ENCODE measurements at places on chromosomes 5 and 9.
A peak's percentile ranks its signal among the peaks of the same experiment; 100 is the strongest.

- no peak for DNase-seq
Observed at GRCh38 chr5:82335806-82336205, 57.7 kb upstream of the RPS23 start.

GRCh38 chr5:115262011-115262320 is 711 bp downstream of the PGGT1B start:
- DNase-seq = no peak

- DNase-seq = no peak
Observed at GRCh38 chr5:83586874-83587776, 115.6 kb downstream of the VCAN start.

DNA sequence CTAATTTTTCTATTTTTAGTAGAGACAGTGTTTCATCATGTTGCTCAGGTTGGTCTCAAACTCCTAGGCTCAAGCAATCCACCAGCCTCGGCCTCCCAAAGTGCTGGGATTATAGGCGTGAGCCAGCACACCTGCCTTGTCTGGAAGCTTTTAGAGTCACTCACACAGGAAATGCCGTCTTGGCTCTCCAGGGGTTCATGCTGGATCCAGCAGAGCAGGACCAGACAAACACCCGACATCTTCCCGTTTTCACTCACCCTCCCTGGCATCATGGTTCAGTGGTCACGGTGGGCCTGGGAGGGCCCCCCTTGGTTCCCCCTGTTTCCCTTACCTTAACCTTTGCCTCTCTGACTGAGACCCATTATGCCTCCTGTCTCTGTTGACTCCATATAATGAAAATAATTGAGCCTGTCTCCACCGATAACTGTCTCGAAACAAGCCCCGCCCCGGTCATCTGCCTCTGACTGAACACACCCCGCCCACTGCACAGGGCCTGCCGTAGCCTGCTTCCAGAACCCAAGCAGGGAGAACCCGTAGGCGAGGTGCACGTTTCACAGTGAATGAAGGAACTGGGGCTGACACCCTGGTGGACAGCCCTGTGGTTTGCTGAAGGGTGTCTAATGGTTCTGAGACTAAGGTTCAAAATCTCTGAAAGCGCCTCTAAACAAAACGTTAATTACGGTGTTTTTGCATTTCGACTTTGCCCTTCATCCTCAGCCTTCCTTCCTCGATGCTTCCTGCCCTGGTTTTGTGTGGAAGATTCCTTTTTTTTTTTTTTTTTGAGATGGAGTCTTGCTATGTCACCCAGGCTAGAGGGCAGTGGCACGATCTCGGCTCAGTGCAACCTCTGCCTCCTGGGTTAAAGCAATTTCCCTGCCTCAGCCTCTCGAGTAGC is 39.7 kb upstream of the SPRY4 start:
- peak; percentile 1 for DNase-seq

GRCh38 chr5:73748510-73749400 is 122.8 kb downstream of the ARHGEF28 start:
- no peak for DNase-seq

DNA sequence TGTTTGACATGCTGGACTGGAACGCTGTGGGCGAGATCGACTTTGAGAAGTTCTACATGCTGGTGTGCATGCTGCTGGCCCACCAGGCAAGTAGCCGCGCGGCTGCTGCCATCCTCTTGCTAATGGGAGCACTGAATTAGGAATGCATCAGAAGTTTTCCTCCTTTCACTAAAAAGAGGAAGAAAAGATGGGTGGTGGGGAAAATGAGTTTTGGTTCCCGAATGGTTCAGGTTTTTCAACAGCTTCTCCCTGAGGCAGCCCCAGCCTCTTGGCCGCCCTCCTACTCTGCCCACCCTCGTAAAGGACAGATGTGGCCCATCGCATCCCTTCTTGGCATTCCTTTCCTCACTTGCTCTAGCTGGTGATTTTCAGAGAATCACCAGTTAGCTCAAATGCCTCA is 5.5 kb downstream of the EFCAB9 start:
- no peak for DNase-seq

DNA sequence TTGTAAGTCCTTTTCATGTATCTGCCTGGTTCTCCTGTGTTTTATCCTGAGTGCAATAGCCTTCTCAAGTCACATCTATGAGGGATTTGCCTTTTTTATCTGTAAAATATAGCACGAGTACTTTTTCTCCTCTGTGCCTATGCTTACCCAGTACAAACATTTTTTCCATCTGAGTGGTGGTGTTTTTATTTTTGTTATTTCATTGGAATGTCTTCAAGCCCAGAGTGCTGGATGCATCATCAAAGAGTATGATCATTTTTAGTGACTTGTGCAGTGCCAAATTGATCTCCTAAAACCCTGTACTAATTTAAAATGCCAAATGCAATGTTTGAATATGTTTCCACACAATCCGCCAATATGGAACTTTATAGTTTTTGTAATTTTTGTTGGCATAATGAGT is 86.1 kb downstream of the TLE4 start:
- DNase-seq = no peak

DNA sequence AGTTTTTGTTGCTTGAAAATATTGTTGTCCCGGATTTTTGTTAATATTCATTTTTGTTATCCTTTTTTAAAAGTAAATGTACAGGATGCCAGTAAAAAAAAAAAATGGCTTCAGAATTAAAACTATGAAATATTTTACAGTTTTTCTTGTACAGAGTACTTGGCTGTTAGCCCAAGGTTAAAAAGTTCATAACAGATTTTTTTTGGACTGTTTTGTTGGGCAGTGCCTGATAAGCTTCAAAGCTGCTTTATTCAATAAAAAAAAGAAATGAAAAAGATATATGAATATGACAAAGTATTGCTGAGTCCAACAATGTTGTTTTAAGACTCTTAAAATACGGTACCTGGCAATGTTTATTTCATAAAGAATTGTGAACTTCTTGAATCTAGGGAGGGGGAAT is 82.9 kb downstream of the PIK3R1 start:
- DNase-seq = no peak

DNA sequence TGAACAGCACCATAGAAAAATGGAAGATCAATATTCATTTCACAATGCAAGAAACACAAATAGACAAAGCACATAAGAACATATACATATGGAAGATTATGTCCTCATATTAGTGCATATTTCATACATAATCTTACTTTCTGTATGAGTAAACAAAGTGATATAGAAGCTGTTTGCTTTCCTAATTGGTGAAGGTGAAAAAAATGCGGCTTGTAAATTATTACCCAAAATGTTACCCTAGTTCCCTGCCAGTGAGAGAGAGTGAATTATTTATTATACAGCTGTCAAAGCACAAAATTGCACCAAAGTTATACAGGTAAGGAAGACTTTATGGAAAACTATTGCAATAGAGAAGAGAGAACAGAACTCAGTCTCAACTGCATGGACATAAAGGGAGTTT is 1485.0 kb upstream of the CDH9 start:
- no peak for DNase-seq

- no peak for DNase-seq
Observed at GRCh38 chr5:142748132-142748531, 22.0 kb upstream of the ARHGAP26 start.

- DNase-seq = no peak
Observed at GRCh38 chr9:125758986-125759763, 12.0 kb downstream of the PBX3 start.

DNA sequence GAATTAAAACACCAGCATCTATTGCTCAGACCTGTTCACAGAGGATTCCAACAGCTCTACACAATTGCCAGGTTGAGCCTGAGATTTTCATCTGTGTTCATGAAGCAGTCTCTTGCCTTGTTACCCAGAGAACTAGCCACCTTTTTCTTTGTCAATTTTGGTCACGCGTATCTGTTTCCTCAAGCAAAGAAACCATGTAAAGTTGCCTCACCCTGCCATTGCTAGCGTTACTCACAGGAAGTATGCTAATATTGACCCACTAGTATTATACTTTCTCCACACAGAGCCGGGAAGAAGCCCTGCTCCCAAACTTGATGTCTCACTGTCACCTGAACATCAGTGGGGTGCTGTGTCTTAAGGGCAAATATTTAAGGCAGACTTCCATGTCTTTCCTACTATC is 168.5 kb downstream of the PLPPR1 start:
- DNase-seq = no peak

- DNase-seq = no peak
Observed at GRCh38 chr9:33202018-33202417, 34.9 kb upstream of the B4GALT1 start.

DNA sequence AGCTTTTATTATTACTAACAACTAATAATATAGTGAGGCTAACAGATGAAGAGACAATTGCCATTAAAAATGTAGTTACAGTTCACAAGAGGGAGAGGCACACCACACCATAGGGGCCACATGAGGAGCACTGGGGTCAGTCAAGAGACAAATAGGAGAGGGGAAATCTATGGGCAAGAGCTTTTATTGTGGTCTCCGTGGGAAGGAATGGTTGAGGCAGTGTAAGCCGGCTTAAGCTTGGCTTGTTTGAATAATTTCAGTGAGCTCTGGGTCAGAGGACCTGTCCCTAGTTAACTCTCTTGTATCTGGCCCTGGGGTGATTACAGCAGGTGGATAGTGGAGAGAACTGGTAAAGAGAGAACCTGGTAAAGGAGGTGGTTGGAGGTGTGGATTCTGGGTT is 35.3 kb downstream of the OGN start:
- no peak for DNase-seq

DNA sequence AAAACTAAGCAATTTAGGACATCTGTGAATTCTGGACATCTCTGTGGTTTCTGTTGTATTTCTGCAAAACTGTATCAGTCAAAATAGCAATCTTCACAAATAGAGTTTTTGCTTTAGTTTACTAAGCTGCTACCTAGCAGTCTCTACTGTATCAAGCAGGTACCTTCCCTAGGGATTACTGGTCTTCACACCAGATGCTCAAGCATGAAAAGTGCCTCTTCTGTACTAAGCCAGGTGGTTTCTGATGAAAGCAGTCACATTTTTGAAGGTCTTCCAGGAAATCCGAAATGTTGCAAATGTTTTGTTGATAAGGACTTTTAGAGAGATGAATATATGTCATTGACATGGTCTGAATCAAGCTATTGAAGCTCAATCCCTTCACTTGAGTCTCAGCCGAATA is 540.0 kb downstream of the KCTD16 start:
- DNase-seq = no peak

DNA sequence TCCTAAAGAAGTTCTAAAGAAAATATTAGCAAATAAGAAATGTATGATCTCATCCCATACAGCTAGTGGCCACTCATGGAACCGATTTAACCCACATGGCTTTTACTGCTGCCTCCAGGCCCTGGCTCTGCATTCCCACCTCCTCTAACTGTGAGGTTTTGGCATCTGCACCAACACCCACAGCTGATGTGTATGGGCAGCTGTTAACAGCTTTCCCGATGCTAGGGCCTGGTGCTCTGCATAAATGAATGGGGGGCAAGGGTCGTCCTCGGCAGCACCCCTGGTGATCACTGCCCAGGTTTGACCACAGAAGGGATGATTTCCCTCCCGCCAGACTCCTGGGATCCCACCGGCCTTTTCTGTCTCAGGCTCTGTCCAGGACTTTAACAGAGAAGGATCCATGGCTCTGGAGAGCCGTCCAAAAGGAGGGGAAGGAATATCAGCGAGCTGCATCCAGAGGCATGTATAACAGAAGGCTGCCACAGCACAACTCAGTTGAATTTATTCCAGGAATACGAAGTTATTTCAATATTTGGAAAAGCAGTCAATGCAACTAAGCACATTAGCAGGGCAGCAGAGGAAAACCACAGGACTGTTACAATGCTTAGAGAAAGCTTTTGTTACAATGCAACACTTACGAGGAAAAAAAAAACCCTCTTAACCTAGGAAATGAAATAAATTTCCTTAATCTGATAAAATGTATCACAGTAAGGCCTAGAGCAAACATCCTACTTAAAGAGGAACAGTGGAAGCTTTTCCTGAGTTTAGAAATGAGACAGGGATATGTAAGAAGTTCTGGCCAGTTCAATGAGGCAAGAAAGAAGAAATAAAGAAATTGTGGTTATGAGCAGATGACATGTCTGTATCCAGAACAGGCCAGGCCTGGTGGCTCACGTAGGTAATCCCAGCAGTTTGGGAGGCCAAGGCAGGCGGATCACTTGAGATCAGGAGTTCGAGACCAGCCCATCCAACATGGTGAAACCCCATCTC is 63.1 kb downstream of the NACC2 start:
- DNase-seq = no peak

GRCh38 chr9:124190761-124191160 is 67.0 kb upstream of the NEK6 start:
- DNase-seq = no peak

DNA sequence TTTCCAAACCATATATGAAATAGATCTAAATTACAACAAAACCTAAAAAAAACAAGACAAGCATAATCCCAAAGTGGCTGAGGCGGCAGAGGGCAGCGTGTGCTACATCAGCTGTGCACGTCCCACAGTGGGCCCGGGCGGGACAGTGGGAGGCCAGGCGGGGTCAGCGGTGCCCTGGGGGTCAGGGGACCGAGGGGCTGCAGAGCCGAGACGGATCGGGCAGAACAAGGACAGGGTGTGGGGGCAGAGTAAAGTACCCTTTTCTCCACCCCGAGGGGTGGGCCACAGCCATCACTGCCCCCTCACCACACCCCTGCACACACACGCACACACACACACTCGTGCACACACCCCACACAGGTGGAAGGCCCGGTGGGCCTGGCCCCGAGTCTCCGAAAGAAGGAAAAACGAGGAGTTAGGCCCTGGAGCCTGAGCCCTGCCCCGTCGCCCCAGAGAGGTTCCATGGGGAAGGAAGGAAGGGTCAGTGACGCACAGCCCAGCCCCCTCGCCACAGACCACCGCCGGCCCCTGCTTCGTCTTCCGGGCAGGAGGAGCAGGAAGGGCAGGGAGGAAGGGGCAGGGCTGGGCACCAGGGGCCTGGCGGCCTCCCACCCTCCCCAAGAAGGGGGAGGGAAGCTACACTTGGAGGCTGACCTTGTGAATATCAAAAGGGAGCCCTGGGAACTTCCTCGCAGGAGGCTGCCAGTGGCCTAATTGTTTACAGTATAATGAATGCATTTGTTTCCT is 49.6 kb upstream of the UBAC1 start:
- no peak for DNase-seq

DNA sequence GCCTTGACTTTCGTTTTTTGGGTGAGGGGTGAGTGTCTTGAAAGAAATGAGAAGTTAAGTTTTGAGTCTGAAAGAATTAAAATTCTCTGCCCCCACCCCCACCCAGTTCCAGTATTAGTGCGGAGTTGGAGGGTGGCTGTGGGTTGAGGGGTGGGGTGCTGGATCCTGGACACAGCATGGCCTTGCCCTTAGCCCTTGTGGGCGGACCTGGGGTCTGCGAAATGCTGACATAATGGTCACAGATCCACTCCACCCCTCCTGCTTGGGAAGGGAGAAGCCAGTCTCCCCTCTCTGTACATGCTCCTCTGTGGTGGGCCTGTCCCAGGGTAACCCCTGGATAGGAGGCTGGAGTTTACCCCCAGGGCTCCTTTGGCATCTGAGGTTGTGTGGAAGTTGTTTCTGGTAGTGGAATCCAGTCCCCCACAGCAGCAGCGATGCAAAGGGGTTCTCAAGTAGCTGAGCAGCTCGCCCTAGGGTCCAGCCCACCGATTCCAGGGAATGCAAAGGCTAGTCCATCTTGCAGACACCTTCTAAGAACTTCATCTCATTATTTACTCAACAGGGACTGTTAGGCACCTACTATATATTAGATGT is 42.8 kb upstream of the TCF7 start:
- no peak for DNase-seq

- DNase-seq = no peak
Observed at GRCh38 chr5:175872287-175873087, 1.1 kb downstream of the CPLX2 start.

- no peak for DNase-seq
Observed at GRCh38 chr9:117377046-117377445, 37.8 kb downstream of the ASTN2 start.

- DNase-seq = no peak
Observed at GRCh38 chr9:33229359-33230114, 10.4 kb upstream of the SPINK4 start.

GRCh38 chr9:94603259-94604160 is 9.9 kb upstream of the FBP2 start:
- DNase-seq = no peak

Data from esophagus squamous epithelium (tissue), 5 donors.